Non-pigmented ciliary epithelial cell (primary cell): ENCODE measurements at places on chromosomes 5 and 9.

DNA sequence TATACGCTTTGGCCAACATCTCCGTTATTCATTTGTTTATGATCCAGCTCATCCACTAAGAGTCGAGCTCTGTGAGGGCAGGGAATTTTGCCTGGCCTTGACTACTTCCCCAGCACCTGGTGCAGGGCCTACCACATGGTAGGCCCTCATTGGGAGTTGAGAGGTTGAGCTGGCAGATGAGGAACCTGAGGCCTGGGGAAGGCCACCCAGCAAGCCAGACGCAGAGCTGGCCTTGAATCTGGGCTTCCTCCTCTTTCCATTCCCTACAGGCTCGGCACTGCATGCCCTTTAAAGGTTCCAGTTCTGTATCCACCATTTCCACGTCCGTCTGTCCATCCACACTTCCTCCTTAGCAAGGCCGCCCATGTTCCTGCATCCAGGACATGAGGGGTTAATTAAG lies 24.2 kb downstream of the KCNMB1 start:
- DNase-seq: no peak

- DNase-seq: no peak
Measured at GRCh38 chr5:172189693-172190296, 1.8 kb upstream of the STK10 start.

DNA sequence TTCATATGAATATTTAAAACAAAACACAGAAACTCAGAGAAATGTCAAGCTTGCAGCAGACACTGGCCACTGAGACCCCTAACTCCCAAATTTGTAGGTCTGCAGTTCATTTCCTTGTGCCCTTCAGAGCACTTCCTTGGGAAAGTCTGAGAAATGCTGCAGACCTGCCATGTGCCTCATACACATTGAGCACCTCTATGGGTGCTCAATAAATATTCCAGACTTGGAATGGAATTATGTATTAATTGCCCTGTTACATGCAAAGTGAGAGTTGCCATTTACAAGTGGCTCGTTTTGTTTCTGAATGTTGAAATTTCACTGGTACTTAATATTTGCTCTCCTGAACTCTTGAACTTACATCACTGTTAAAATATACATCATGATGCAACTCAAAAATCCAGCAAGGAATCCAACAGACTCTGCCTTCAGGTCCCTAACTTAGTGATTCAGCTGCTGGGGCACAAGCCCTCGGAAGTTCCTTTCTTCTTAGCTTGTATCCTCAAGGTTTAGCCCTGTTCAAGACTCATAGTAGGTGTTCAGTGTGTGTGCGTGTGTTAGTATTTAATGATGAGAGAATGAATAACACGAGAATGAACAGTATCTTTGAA lies 90.6 kb downstream of the PTCD2 start:
- peak; percentile 75 for DNase-seq

- DNase-seq: no peak
Measured at GRCh38 chr5:30100148-30100713, 1093.3 kb upstream of the CDH6 start.

- no peak for DNase-seq
Measured at GRCh38 chr9:133199648-133200321, 9.3 kb downstream of the OBP2B start.

DNA sequence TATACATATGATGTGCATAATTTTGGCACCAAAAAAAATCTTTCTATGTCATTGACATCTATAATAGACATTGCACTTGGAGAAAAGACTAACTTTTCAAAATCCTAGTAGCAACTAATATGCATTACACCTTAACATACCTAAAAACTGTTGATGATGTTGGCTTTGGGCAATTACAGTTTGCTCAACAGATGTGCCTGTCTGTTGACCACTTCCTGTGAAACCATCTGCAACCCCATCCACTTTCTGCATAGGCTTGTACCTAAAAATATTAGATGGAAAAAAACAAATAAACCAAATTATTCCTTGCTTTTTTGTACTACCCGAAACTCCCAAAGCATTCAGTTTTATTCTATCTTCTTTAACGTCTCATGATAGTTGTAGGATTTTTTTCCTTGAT lies 248.6 kb downstream of the RFX3 start:
- DNase-seq: no peak

- no peak for DNase-seq
Measured at GRCh38 chr9:19924080-19924479, 135.2 kb upstream of the SLC24A2 start.
